ENCODE measurements at places on chromosomes 1 and 21.

GRCh38 chr1:208101661-208102431, 142.3 kb downstream of the PLXNA2 start:
- peak; percentile 96 for DNase-seq

- no peak for DNase-seq
Observed at GRCh38 chr1:193479187-193479586, 292.8 kb upstream of the B3GALT2 start.

- no peak for DNase-seq
Observed at GRCh38 chr1:5648410-5649165, 343.6 kb downstream of the NPHP4 start.

GRCh38 chr1:213905344-213905743, 82.4 kb upstream of the PROX1 start:
- DNase-seq: no peak

GRCh38 chr21:32372755-32373154, 20.1 kb downstream of the URB1 start:
- peak; percentile 90 for DNase-seq

DNA sequence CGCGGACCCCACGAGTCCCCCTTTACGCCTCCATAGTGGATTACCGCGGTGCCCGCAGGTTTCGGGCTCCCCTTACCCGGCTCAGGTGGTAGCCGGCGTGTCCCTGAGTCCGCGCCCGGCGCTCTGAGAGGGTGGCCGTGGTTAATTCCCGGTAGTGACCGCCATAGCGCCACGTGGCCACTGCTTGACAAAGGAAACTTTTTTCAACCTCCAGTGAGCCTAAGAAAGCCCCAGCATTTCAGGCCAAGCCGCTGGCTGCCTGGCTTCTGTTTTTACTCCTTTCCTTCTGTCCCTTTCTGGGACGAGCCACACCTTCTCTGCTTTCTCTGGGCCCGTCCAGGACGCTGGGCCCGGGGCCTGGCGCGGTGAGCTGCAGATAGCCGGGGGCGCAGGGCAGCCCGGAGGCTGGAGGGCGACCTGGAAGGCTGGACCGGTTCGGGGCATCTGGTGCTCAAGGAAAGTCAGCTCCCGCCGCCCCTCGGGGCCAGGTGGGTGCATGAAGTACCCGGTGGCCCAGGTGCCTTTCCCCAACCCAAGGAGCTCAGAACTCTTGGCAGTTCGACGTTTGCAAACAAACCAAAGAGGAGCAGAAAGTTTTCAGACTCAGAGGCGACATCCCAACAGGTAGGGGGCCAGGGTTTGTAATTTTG, 540 bp upstream of the C1orf198 start:
- DNase-seq: peak; percentile 30

Measured in NCI-H1105 (cell line).